ENCODE measurements at places on chromosomes 16 and 17. TPM values are rescaled to one million over a fixed set of nuclear protein-coding genes. Genes with fewer than 3 reads are reported as not detected.

DNA sequence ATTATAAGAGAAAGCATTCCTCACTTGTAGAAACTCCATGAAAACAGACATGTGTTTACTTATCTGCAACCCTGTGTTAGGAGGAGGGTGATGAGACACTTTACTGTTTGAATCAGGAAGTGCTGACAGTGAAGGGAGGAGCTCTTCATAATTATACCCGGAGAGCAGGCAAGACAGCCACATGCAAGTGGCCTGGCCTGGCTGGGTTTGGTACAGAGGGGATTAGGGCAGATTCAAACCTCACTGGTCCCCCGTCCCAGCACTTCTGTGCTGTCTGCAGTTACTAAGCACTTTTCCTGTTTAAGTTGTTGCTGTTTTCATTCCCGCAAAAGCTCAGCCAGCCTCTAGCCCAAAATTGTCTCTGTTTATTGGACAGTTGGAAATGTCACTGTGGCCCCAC lies 78.5 kb downstream of the WWOX start:
- DNase-seq: no peak

DNA sequence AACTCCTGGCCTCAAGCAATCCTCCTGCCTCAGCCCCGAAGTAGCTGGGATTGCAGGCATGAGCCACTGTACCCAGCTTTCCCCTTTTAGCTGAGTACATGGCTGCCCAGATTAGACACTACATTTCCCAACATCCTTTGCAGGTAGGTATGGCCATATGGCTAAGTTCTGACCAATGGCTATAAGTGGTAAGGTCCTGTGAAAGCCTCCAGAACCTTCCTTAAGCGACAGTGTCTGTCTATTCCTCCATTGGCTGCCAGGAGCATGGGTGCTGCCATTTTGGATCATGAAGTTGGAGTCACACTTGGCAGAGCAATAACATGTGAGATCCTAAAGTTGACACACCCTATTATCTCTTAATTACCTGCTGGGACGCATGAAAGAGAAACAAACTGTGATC lies 24.4 kb upstream of the CRHR1 start:
- no peak for DNase-seq

GRCh38 chr16:55207693-55208428 lies 116.1 kb upstream of the IRX6 start:
- no peak for DNase-seq

DNA sequence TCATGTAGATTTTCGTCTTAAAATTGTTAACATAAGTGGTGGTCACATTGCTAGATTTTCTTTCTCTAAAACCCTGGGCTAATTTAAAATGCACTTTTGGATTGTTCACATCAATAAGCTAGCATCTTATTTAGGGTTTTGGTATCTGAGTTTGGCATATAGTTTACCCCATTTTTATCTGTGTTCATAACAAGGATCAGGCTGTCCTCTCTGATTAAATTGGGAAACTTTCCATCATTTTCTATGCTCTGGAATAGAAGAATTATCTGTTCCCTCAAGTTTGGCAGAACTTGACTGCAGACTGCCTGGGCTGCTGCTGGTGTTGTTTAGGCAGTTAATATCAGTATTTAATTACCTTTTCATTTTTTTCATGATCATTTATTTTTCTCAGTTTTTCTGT lies 1.8 kb downstream of the SPECC1 start:
- DNase-seq: no peak

- no peak for DNase-seq
Measured at GRCh38 chr16:24737391-24737871, 8.0 kb downstream of the TNRC6A start.

The SLC16A6 gene
- 2.5 TPM for total RNA-seq

All from skin of body (tissue), 3 donors.